ENCODE measurements at places on chromosomes 4 and X.
A peak's percentile ranks its signal among the peaks of the same experiment; 100 is the strongest.

DNA sequence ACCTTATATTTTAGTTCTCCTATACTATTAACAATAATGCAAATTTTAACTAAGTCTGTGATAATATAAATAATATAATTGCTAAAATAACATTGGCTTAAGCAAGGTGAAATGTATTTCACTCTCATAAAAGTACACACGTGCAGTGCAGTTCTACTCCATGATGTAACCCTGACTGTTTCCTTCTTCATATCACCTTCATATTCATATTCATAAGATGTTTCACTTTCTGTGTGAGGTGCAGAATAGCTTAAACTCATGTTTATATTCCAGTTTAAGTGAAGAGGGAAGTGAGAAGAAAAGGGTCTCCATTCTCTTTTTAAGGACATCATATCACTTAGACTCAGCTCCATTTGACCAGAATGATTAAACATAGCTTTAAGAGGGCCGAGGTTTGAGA lies 1810.0 kb upstream of the PCDH10 start:
- DNase-seq = no peak

GRCh38 chrX:93419642-93420041 lies 253.7 kb downstream of the NAP1L3 start:
- DNase-seq = no peak

DNA sequence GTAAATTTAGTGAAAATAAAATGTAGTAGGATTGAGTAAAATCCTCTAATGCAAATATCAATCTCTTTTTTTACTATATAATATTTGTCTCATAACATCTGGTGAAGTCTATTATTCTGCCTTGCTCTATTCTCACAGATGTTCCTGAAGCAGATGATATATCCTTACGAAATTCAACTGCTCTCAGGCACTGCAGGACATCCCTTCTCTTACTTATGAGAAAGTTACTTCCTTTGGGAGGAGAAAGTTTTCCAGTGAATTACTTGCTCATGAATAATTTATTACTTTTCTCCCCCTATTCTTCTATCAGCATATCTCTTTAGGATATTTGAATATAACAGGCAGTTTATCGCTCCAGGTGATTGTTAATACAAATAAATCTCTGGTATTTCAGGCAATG lies 75.6 kb upstream of the AGA start:
- DNase-seq = no peak

DNA sequence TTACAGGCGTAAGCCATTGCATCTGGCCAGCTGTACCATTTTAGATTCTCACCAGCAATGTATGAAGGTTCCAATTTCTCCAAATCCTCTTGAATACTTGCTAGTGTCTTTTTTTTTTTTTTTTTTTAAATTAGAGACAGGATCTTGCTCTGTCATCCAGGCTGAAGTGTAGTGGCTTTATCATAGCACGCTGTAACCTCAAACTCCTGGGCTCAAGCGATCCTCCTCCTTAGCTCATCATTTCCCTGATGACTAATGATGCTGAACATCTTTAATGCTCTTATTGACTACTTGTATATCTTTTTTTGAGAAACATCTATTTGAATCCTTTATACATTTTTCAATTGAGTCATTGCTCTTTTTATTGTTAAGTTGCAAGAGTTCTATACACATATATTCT lies 40.3 kb downstream of the HDAC8 start:
- no peak for DNase-seq

DNA sequence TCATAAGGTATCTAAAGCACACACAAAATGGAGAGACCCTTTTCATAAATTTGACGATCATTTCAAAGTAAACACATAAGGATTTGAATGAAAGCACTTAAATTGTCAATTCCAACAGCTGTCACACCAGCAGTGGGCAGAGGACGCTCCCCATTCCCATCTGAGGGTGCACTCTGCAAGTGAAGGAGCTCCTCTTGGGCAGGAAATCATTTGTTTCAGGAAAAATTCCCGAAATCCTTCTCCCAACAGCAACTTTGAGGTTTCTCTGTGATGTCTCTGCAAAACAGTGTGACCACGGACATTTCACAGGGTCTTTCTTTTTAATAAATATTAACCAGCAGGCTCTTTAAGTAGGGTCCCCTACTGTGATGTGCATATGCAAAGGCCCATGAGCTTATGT lies 111.0 kb downstream of the EPHA5 start:
- DNase-seq = no peak

GRCh38 chr4:7179158-7179557 lies 13.2 kb upstream of the SORCS2 start:
- no peak for DNase-seq

DNA sequence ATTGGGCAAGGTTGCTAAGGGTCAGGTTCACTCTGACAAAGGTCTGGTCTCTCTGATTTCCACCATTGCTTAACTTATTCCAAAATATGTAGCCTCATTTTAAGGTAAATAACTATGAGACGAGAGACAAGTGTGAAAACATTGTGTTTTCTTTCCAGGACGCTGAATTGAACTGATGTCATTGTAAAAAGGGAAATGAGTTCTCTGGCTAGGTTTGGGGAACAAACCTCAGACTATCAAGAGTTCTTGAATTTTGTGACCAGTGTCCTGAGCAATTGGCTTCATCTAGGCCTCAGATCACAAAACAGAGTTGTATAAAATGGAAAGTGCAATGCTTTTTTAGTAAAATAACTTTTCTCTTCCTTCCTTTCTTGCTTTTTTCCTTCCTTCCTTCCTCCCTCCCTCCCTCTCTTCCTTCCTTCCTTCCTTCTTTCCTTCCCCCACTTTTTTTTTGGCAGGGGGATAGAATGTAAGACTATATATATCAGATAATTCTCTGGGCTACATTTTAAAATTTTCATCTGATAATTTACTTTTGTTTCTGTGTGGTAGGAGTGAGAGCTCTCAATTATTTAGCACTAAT lies 30.8 kb upstream of the CXCL8 start:
- DNase-seq = no peak

- DNase-seq = no peak
Observed at GRCh38 chr4:94000559-94000958, 172.0 kb downstream of the ATOH1 start.

DNA sequence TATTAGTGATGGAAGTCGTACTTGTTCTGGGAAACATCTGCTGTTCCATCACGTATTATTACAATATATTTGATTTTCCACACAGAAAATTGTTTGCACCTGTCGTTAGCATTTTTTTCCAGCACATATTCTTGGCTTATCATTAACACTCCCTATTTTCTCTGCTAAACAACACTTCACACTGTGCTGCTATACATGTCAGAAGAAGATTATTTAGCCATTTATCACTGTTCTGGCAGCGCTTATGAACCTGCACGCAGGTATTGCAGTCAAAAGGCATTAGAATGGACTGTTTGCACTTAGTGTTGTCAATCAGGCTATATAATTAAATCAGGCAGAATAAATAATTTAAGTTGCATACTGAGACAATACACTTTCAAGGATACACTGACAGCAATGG lies 218.6 kb downstream of the CHM start:
- DNase-seq = peak; percentile 87

GRCh38 chrX:43718956-43719355 lies 62.9 kb downstream of the MAOA start:
- DNase-seq = peak; percentile 62

- DNase-seq = no peak
Observed at GRCh38 chr4:38644201-38644600, 19.8 kb upstream of the KLF3 start.

- DNase-seq = no peak
Observed at GRCh38 chrX:67104982-67105757, 438.7 kb upstream of the AR start.

- DNase-seq = no peak
Observed at GRCh38 chrX:15834053-15834452, 20.6 kb downstream of the AP1S2 start.

GRCh38 chr4:67853336-67853735 lies 30.5 kb downstream of the TMPRSS11D start:
- DNase-seq = no peak

- DNase-seq = no peak
Observed at GRCh38 chr4:20368926-20369325, 117.2 kb downstream of the SLIT2 start.

DNA sequence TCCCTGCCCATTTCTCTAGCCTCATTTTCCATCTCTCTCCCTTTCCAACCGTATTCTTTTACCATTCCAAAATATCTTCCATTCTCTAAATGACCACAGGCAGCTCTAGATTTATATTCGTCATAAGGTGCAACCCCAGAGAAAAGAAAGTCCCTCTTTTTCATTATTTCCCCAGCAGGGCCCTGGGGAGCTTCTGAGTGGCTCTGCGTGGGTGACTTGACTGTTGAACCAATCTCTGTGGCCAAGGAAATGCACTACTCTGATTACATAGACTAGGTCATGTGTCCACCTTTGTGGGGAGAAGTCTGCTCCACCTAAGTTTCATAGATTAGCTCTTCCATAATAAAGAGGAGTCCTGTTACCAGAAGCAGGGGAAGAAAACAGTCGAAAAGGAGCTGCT lies 51.4 kb downstream of the ATOH1 start:
- DNase-seq = no peak

DNA sequence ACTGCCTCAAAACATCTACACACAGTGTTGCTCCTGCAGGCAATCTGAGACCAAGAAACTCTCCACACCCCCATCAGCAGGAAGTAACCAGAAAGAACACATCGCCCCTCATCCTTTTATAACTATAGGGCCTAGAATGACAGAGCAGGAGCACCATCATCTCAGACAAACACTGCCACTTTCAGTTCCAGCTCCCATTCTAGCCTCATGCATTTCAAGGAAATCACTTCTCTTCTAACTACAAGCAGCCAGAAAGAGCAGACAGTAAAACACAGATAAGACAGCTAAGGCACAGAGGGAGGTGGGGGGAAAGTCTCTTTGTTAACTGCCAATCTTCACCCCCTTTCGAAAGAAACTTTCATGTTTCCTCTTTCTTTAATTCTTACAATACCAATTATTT lies 102.6 kb upstream of the TENT5D start:
- no peak for DNase-seq

DNA sequence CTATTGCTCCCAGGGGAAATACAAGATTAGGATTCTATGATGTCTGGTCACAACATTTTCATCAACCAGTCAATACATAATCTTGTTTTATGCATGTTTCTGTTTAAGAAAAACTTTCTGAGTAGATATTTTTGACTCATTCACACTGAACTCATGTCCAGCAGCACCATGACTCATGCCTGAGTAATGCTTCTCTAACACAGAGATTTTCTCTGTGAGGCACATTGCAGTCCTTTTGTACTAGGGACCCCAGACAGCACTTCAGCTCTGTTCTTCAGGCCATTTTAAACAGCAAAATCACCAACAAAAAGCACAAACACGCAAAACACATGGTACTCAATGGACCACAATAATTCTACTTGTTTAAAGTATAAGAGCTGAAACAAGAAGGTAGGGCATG lies 83.6 kb downstream of the MXRA5 start:
- DNase-seq = no peak

DNA sequence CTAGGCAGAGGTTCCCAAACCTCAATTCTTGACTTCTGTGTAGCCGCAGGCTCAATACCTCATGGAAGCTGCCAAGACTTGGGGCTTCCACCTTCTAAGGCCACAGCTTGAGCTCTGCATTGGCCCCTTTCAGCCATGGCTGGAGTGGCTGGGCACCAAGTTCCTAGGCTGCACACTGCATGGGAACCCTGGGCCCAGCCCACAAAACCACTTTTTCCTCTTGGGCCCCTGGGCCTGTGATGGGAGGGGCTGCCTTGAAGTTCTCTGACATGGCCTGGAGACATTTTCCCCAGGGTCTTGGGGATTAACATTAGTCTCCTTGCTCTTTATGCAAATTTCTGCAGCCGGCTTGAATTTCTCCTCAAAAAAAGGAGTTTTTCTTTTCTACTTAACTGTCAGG lies 14.0 kb upstream of the LOC101059915 start:
- DNase-seq = no peak

- peak; percentile 55 for DNase-seq
Observed at GRCh38 chr4:92305148-92305877, 1.5 kb downstream of the GRID2 start.

DNA sequence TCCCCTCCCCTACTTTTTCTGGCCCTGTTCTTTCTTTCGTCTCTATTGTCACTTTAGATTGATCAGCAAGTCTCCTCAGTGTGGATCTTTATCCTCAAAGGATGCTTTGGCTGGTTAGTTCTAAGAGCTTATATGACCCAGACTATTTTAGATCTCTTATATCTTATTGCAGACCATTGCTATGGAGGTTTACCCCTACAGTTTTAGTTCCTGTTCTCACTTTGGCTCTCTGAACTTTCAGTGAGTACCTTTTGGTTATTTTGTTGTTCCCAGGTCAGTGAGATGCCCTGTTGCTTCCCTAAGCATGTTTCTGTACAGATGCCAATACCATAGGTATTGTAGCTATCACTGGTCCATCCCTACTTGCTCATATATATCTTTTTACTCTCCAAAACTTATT lies 24.0 kb upstream of the MED14 start:
- no peak for DNase-seq

DNA sequence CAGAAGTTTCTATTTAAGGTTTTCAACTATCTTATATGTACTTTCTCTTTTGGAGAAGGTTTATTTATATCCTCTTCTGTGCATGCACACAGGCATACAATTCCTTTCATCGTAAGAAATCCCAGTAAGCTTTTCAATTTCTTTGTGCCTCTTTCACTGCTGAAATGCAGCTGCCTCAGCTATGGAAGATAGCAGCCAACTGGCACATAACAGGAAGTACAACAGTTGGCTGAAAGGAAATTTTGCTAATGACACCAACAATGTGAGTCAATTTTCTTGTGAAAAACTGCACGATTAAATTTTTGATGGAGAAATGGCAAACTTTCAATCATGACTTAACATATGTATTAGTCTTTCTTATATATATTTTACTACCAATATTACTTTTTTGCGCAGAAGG lies 74.5 kb upstream of the PAQR3 start:
- no peak for DNase-seq

- no peak for DNase-seq
Observed at GRCh38 chr4:47194036-47194737, 162.8 kb downstream of the GABRB1 start.

DNA sequence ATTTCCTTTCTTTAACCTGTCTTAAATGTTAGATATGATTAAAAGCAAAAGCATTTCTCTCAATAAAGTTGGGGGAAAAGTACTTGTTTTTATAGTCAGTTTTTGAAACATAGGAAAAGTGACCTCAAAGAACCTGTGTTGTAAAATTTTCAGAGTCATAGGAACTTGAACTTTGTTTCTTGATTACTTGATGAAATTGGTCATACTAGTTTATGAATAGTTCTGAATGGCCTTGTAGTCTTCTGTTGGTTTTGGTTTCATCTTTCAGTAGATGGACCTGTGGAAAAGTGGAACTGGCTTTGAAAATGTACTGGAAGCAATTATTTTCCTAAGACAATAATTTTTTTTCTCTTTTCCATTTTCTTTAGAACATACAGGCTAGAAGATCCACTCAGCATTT lies 222.2 kb upstream of the NUDT6 start:
- DNase-seq = no peak
